ENCODE measurements at places on chromosomes 12 and 14.

GRCh38 chr14:38297681-38298080, 41.8 kb upstream of the CLEC14A start:
- H3K27ac ChIP-seq: no peak overlapping the region
- no peak for DNase-seq
- H3K36me3 ChIP-seq: no peaks in the 10 kb centered on the region

DNA sequence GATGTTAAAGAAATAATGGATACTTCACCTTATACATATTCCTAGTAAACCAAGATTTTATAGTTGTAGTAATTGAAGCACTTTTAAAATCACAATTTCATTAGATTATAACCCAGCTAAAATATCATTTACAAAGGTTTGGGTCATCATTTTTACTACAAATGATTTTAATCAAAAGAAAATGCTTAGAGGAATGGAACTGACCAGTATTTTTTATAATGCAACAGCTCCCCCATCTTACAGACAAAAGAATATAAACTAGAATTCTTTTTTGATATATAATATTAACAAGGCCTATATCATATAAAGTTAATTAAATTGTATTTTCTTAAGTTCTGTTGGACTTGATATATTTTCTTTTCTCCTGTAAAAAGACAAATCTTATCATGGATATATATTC, 20.4 kb upstream of the LRFN5 start:
- H3K4me1 ChIP-seq: no peaks in the 10 kb centered on the region
- no peak for DNase-seq
- no peaks in the 10 kb centered on the region for H3K27me3 ChIP-seq
- no peak overlapping the region for H3K4me3 ChIP-seq

- peaks cover 8% of the 10 kb centered on the region for H3K36me3 ChIP-seq
- no peak overlapping the region for H3K4me3 ChIP-seq
- no peak overlapping the region for H3K27ac ChIP-seq
These were observed 147.3 kb downstream of the RBM19 start for GRCh38 chr12:113818833-113819232.

DNA sequence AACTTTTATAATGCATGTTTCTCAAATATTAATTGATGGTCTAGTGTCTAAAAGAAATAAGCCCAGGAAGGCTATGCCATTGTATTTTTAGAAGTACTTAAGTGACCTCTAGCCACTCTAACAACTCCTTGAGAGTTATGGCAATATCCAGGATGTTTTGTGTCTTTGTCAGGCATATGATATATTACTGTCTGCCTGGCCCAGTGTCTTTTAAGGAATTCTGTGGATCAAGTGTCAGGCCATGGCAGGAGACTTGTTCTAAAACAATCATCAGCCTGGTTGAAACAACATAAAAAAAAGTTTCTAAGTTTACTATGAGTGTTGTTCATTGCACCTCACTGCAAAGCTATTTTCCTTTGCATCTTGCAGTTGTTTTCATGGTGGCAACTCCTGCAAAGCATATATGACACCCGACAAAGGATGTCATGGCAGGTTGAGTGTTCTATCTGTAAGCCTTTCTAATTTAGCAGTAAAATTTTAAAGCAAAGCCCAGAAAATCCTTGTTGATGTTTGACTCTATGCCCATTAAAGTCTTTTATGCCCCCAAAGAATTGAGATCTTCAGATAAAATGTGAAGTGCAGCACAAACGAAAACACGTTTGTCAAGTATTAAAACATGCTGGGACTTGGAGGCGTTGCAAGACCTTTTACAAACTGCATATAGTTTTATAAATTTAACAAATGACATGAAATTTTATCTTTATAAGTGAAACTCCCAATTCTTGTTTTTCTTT, 89.5 kb upstream of the SLC38A2 start:
- H3K36me3 ChIP-seq: no peaks in the 10 kb centered on the region
- DNase-seq: no peak
- H3K27ac ChIP-seq: peak overlapping the region; percentile 54

DNA sequence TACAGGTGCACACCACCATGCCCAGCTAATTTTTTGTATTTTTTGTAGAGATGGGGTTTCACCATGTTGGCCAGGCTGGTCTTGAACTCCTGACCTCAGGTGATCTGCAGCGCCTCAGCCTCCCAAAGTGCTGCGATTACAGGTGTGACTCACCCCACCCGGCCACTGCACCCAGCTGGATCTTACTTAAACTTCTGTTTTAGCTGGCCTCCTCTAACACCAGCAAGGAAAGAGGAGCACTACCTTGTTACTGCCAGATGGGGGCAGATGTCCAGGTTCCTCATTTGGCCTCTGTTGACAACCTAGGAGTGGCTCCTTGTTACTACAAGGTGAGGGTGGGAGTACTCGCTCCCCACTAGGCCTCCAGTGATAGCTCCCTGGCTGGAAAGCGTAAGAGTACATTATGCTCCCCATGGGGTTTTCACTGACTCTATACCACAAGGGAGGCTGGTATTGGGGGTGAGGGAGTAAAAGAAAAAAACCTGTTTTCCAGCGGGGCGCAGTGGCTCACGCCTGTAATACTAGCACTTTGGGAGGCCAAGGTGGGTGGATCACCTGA, 13.2 kb upstream of the ARF6 start:
- H3K27ac ChIP-seq: peak overlapping the region; percentile 51
- H3K4me1 ChIP-seq: peaks cover 37% of the 10 kb centered on the region
- H3K36me3 ChIP-seq: no peaks in the 10 kb centered on the region
- H3K4me3 ChIP-seq: no peak overlapping the region
